MCF 10A (cell line): ENCODE measurements at places on chromosomes 5 and 9. TPM values are rescaled to one million over a fixed set of nuclear protein-coding genes. Genes with fewer than 3 reads are reported as not detected.

DNA sequence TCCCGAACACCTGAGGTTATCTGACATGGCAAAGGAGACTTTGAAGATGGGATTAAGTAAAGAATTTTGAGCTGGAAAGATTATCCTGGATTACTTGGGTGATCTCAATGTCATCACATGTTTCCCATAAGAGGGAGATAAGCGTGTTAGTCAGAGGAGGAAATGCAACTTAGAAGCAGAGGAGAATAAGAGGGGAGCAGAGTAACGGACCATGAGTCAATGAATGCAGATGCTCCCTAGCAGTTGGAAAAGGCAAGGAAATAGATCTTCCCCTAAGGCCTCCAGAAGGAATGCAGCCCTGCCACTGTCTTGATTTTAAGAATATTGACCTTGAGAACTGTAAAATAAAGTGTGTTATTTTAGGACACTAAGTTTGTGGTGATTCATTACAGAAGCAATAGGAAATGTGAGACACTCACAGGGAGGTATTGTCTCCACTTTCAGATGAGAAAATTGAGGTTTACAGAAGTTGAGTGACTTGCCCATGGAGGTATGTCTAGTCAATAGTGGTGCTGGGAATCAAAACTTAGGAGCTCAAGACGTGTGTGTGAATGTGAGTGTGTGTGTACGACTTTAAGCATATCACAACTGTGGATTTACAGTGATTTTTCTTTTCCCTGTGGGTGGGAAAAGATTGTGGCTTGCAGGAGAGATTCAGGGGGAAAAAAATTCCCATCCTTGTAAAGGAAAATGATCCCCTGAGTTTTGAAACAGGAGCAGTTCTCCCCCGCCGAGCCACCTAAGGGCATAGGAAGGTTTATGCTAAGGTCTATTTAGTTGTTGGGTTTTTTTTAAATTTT is 125.3 kb downstream of the TRIM32 start:
- H3K4me3 ChIP-seq, result no peak overlapping the region
- peaks cover 9% of the 10 kb centered on the region for H3K4me1 ChIP-seq
- H3K27me3 ChIP-seq, result no peaks in the 10 kb centered on the region

DNA sequence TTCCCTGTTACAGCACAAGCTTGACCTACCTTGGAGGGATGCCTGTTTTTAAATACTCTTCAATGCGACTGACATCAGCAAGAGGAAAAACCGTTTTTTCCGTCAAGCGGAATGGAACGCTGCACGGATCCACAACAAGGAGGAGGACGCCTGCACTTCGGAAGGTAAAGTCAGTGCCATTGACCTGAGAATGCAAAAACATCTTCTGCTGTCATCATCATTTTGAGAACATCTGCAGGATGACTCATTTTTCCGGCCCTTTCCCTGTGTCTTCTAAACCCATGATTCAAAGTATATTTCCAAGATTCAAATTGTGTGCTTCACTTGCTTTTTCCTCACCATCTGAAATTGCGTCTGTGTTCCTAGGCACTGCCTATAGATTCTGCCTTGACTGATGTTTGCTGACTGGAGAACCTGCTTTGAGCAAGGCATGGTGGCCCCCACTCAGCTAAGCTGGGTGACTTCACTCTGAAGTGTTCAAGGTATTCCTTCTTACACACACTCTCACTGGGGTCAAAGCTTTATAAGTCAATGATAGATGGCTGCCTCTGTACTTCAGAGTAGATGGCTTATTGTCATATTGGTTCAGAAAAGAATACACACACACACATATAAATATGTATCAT is 78.1 kb downstream of the CEMIP2 start:
- H3K4me1 ChIP-seq, result peaks cover 13% of the 10 kb centered on the region
- peak; percentile 55 for DNase-seq
- no peak overlapping the region for H3K4me3 ChIP-seq
- peaks cover 30% of the 10 kb centered on the region for H3K36me3 ChIP-seq
- no peaks in the 10 kb centered on the region for H3K27me3 ChIP-seq

- DNase-seq, result peak; percentile 46
- no peaks in the 10 kb centered on the region for H3K27me3 ChIP-seq
- no peak overlapping the region for H3K4me3 ChIP-seq
- peaks cover 84% of the 10 kb centered on the region for H3K36me3 ChIP-seq
- peaks cover 2% of the 10 kb centered on the region for H3K4me1 ChIP-seq
Measured at GRCh38 chr5:87400305-87400899, 12.3 kb downstream of the CCNH start.

DNA sequence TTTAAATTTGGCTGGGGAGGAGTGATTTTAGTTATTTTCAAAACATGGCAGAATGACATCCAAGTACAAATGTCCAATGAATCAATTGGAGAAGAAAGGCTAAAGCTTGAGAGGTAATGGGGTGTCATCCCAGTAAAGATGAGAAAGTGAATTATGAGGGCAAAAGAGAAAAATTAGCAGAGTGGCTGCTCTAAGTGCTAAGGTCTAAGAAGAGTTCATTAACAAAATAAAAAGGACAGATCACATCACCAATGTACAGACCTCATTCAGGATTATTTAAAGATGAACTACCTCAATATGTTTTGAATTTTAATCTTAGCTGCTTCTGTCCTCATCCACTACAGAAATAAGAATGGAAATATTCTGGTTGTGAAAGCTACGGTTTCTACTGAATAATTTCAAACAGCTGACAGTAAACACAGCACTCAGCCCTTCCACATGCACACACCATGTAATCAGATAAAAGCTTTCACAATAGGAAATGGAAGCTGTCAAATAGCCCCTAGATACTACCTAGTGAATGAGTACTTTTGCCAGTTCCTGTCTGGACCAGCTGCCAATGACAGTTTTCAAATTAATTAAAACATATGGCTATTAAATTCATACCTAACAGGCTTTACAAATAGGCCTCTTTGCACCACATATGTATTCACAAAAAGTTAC is 171.5 kb downstream of the SSBP2 start:
- peaks cover 7% of the 10 kb centered on the region for H3K4me1 ChIP-seq
- no peak overlapping the region for H3K4me3 ChIP-seq
- no peak overlapping the region for H3K27ac ChIP-seq
- H3K27me3 ChIP-seq, result no peaks in the 10 kb centered on the region

GRCh38 chr5:8473827-8474568 is 605.0 kb downstream of the MTRR start:
- H3K27me3 ChIP-seq, result no peaks in the 10 kb centered on the region
- no peak for DNase-seq
- H3K4me1 ChIP-seq, result no peaks in the 10 kb centered on the region
- no peak overlapping the region for H3K4me3 ChIP-seq
- no peak overlapping the region for H3K27ac ChIP-seq

The KCNIP1 gene
- not detected in 2 replicates for total RNA-seq

The QSOX2 gene
- total RNA-seq, result 23.7 and 27.7 TPM in 2 replicates

DNA sequence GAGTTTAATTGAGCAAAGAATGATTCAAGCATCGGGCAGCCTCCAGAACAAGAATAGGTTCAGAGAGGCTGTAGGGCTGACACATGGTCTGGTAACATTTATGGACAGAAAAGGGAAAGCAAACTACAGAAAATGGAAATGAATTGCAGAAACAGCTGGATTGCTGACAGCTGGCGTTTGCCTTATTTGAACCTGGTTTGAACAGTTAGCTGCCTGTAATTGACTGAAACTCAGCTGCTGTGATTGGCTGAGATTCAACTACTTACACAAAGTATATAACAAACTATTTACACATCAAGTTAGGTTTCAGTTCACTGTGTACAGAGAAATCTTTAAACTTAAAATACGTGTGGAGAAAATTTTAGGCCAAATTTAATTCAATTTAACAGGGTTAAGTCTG is 441.7 kb downstream of the PRELID2 start:
- H3K27me3 ChIP-seq, result no peaks in the 10 kb centered on the region
- H3K4me3 ChIP-seq, result no peak overlapping the region
- no peaks in the 10 kb centered on the region for H3K4me1 ChIP-seq
- DNase-seq, result no peak
- no peaks in the 10 kb centered on the region for H3K36me3 ChIP-seq

DNA sequence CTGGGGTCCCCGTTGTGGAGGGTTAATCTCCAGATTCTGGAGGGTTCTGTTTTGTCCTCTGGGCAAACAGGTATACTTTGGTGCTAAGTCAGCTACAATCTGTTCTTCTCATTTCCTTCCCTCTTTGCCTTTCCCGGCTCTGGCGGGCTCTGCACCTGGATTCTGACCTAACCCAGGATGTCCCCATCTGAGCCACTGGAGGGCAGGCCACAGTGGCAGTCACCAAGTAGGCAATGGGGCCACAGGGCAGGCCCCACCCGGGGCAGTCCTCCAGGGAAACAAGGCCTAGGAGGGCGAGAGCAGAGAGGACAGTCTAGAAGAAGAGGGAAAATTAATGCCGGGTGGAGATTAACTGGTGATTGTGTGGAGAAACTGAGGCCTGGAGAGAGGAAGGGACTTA is 40.4 kb upstream of the HRH2 start:
- H3K27ac ChIP-seq, result no peak overlapping the region
- H3K36me3 ChIP-seq, result no peaks in the 10 kb centered on the region
- H3K4me1 ChIP-seq, result no peaks in the 10 kb centered on the region
- H3K4me3 ChIP-seq, result no peak overlapping the region
- no peak for DNase-seq

The ACSL6 gene
- not detected in 2 replicates for total RNA-seq

The ANXA1 gene
- total RNA-seq, result 731 and 810 TPM in 2 replicates

GRCh38 chr5:150789943-150790611 is 11.5 kb downstream of the SMIM3 start:
- H3K36me3 ChIP-seq, result peaks cover 7% of the 10 kb centered on the region
- H3K27ac ChIP-seq, result peak overlapping the region; percentile 95

GRCh38 chr9:98880311-98881015 is 63.2 kb upstream of the COL15A1 start:
- no peaks in the 10 kb centered on the region for H3K4me1 ChIP-seq
- DNase-seq, result no peak
- H3K27ac ChIP-seq, result no peak overlapping the region
- H3K36me3 ChIP-seq, result peaks cover 5% of the 10 kb centered on the region
- H3K27me3 ChIP-seq, result peaks cover 78% of the 10 kb centered on the region
- no peak overlapping the region for H3K4me3 ChIP-seq

DNA sequence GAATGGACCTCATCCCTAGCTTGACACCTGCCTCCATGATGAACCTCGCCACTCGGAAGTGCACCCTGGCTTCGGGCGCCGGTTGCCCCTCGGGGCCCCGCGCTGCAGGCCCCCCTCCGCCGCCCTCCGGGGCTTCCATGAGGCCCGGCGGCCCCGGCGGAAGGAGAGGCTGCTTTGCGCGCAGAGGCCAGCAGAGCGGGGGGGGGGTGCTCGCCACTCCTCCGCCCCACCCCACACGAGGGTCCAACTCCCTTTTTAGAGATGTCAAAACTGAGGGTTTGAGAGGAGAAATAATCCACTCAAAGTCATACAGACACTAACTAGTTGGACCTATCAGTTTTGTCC is 7.9 kb downstream of the DUSP1 start:
- H3K4me3 ChIP-seq, result no peak overlapping the region
- DNase-seq, result no peak
- H3K27me3 ChIP-seq, result no peaks in the 10 kb centered on the region
- H3K36me3 ChIP-seq, result peaks cover 66% of the 10 kb centered on the region
- peaks cover 28% of the 10 kb centered on the region for H3K4me1 ChIP-seq
- H3K27ac ChIP-seq, result peak overlapping the region; percentile 99

DNA sequence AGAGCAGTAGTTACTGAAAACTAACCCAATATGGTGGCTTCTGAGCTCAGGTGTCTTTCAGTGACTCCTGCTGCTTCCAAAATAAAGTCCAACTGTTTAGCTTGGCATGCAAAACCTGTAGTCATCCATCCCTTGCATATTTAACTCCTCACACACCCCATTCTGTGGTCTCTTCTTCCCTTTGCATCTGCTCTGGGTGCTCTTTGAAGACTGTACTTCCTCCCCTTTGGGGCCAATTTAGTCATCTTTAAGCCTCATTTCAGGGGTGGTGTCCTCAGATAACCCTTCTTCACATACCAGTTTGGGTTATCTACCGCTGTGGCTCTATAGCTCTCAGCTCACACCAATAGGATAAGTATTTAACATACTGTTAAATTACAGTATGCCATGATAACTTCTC is 209.9 kb upstream of the DMRT1 start:
- no peak overlapping the region for H3K4me3 ChIP-seq
- H3K36me3 ChIP-seq, result peaks cover 37% of the 10 kb centered on the region
- no peaks in the 10 kb centered on the region for H3K27me3 ChIP-seq
- peaks cover 22% of the 10 kb centered on the region for H3K4me1 ChIP-seq

- no peak for DNase-seq
- H3K27me3 ChIP-seq, result peaks cover 13% of the 10 kb centered on the region
- no peaks in the 10 kb centered on the region for H3K4me1 ChIP-seq
- no peak overlapping the region for H3K4me3 ChIP-seq
- no peak overlapping the region for H3K27ac ChIP-seq
Measured at GRCh38 chr5:6461793-6462650, 13.4 kb downstream of the UBE2QL1 start.

The FOXD4L5 gene
- total RNA-seq, result 0.49 and 0.52 TPM in 2 replicates

DNA sequence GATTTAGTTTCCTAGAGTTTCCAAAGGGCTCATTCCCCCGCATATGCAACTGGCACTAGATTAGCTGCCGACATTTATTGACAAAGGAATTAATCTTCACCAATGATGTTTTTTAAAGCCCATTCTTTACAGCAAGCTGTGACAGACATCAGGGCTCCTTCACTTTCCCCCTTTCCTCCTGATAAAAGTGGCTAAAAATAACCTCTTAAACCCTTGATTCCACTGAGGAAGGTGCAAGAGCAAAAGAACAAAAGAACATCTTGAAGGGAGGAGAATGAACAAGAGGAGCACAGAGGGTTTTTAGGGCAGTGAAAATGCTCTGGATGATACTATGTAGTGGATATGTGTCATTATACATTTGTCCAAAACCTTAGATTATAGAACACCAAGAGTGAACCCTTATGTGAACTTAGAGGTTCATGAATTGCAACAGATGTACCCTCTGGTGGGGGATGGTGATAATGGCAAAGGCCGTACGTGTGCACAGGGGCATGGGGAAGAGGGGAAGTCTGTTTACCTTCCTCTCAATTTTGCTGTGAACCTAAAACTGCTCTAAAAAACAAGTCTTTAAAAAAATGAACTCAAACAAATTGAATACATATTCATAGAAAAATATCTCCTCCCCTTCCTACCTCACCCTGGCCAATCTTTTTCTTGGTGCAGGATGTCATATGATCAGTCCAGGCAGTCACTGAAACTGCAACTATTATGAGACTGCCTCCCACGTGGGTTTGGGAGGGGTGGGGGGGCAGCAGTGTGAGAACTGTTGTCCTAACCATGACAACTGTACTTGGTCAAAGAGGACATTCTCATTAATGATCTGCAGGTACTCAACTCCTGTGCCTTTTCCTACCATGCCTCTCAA is 83.0 kb downstream of the MARCHF3 start:
- DNase-seq, result no peak
- no peak overlapping the region for H3K4me3 ChIP-seq
- H3K4me1 ChIP-seq, result no peaks in the 10 kb centered on the region
- no peaks in the 10 kb centered on the region for H3K36me3 ChIP-seq
